ENCODE measurements at places on chromosomes 2 and 18. TPM values are rescaled to one million over a fixed set of nuclear protein-coding genes. Genes with fewer than 3 reads are reported as not detected.

DNA sequence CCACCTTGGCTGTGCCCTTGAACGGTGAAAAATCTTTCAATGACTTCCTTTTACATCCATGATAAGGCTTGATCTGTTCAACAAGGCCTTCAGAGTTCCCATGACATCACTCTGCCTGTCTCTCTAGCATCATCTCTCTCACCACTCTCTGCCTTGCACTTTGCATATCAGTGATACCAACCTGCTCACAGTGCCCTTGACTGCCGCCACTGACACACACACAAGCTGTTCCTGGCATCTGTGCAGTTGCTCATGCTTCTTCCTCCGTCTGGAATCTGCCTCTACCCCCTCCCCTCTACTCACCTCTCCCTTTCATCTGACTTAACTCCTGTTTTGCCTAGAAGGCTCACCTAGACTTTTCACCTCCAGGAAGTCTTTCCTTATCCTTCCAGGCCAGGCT lies 79.1 kb upstream of the SEC11C start:
- no peak for DNase-seq

DNA sequence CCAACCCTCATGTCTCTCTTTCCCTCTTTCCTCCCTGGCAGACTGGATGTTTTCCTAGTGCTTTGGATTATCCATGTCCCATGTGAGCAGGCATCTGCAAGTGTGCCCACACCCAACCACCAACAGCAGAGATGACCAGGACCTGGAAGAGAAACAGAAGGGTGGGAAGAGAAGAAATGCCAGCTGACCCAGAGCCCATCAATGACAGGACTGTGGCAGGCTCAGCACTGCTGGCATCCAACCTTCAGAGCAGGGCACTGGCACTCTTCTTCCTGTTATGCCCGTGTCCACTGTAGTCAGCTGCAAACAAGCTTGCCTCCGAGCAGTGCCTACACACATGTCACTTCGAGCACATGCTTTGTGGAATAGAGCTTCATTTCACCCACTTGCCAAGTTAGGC lies 121.1 kb downstream of the TANC1 start:
- DNase-seq, result no peak

GRCh38 chr2:143903172-143903856 lies 616.6 kb downstream of the ZEB2 start:
- DNase-seq, result no peak

DNA sequence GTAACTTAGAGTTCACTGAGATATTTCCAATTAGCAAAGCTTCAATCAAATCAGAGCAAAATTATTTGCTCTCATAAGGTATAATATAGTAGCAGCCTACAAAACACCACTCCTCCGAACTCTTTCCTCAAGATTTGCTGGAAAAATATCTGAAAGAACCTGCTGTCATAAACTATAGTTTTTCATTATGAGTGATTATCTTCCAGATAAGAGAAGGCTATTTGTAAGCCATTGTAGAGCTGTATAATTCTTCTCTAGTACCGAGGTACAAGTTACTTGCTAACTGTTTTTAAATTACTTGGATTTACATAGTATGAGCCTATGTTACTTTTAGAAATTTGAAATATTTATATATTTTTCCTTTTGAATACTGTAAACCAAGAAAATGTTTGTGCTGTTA lies 2.1 kb downstream of the NDC80 start:
- DNase-seq, result no peak

The HOXD1 gene
- total RNA-seq, result not detected

The UGT1A8 gene
- 0.13 TPM for total RNA-seq

Measured in left lobe of liver (tissue), 2 donors.